GM20000 (cell line): ENCODE measurements at places on chromosomes 11 and 22.

DNA sequence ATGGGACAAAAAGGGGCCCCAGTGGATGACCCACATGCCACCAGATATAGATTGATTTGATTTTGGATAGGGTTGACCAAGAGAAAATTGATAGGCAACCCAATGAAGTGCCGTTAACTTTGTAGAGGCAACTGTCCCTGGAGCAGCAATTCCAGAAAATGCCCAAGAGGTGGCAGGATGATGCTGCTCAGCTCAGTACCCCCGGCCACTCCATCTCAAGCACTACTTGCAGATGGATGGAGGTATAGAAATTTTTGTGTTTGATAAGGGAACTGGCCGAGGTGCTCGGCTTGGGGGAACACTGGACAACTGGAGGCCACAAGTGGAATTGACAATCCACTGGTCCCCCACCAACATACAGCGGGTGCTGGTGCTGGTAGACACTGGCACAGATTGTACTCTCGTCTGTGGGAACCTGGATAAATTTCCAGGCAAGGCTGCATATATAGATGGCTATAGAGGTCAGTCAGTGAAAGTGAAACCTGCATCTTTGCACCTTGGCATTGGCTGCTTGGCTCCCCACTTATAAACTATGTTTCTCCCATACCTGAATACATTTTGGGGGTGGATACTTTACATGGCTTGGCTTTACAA is 86.3 kb downstream of the CCDC83 start:
- peak; percentile 65 for DNase-seq

DNA sequence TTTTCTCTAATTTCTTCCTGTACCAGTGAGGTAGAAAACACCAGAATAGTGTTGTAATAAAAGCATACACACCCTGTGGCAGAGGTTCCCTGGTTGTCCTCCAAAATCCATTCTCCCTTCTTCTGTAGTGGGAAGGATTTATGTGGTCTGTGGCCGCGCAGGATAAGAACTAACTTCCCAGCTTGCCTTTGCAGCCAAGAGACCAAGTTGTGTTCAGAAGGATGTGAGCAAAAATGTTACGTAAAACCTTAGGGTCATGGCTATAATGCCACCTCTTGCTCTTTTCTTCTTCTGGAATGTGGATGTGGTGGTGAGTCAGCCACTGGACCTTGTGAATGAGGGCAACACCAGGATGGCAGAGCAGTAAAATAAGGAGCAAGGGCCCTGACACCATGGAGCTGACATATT is 28.4 kb downstream of the CCDC90B start:
- DNase-seq: no peak

- no peak for DNase-seq
These were observed 103.4 kb upstream of the OLFML1 start for GRCh38 chr11:7381937-7382336.

- peak; percentile 40 for DNase-seq
These were observed 88.9 kb downstream of the MAML2 start for GRCh38 chr11:96254087-96254486.

- no peak for DNase-seq
These were observed 67.7 kb downstream of the PANX1 start for GRCh38 chr11:94196363-94196762.

DNA sequence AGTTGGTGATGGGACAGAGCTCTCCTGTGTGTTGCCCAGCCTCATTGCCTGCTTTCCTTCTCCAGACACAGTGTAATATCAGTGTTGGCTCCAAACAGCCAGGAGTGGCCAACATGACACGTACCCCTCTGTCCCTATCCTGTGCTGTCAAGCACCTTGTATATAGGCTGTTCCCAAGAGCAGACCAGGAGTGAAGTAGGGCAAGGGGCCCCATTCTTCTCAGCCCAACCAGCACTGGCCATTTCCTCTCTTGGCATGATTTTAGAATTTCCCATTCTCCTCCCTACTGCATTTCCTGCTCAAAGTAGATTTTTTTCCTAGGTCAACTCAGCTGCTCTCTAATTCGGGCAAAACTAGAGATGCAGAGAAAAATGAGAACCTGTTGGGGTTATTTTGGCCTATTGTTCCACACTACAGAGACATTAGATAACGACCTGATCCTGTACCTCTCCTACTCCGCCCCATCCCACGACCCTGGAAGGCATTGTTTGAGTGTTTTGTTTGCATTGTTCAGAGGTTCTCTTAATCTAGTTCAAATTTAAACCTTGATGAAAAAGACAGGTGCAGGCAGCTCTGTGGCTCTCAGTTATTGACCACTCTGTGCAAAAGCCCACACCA is 95.6 kb downstream of the RASSF10 start:
- DNase-seq: no peak

DNA sequence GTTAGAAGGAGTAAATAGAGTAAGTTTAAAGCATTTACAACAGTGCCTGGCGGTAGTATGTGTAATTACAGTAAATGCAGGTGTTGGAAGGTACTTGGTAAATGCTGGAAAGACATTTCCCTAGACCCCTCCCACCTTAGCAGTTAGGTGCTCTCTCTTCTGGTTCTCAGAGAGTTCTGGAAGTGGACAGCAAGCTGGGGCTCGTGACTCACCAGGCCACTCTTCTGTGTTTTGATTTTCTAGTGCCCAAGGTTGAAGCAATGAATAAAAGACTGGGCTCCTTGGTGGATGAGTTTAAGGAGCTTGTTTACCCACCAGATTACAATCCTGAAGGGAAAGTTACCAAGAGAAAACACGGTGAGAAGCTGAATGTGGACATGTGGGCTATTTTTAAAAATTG is 27.6 kb downstream of the SNU13 start:
- DNase-seq: no peak

- no peak for DNase-seq
These were observed 30.5 kb downstream of the TMPRSS5 start for GRCh38 chr11:113675565-113675964.

DNA sequence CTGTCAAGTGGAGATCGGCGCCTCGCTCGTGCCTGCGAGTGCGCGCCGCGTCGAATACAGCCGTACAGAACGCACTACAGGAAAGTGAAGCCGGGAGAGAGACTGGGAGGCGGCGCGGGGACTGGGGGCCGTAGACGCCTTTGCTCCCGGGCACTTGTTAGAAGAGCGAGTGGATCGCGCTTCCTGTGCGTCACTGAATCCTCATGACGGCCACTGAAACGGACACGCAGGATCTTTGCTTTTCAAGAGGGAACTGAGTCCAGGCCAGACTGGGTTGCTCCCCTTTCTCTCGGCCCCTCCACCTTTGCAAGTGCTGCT is 314 bp downstream of the RIC8A start:
- peak; percentile 54 for DNase-seq

DNA sequence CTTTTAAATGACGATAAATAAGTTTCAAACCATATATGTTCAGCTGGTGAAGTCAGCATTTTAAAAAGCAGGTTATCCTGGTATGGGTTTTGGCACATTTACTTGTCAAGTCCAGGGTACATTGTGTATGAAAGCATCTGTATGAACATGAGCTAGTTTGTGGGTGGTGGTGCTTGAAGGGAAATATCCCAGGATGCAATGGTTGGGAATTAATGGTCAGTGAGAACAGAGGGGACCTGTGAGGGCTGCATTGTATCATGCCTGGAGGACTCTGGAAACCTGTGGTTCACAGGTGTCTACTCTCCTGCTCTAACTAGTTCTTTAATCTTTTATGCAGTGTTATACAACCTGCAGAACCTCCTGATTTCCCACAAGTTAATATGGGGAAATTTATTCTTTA is 5.8 kb downstream of the DEPDC7 start:
- no peak for DNase-seq

GRCh38 chr11:118051136-118051610 is 25.7 kb upstream of the TMPRSS4 start:
- no peak for DNase-seq

- DNase-seq: no peak
These were observed 40.4 kb upstream of the RAPSN start for GRCh38 chr11:47489395-47489755.

DNA sequence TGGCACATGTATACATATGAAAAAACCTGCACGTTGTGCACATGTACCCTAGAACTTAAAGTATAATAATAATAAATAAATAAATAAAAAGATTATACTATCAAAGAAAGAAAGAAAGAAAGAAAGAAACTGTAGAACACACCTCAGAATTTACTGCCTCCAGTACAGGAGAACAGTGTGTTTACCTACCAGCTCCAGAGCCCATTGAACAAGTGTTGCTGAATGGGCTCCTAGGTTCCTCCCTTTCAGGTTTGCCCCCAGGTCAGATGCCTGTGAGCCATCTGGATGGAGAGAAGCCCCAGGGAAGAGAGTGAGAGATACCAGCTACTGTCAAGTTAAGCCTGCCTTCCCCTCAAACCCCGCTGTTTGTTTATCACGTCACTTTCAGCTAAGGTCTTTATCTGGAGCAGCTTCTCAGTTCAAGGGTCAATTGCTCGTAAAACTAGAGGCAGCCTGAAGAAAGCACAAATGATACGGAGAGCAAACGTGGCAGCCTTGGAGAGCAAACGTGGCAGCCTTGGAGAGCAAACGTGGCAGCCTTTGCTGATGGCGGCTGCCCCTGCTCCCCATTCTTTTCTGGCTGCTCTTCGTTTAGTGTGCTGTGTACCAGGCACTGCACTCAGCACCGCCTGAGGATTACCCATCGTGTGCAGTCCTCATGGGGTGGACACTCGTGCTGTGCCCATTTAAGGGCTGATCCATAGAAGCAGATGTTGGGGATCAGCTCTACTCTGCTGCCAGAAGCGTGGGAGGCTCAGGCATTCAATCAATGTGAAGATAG is 111.7 kb downstream of the ADAMTS15 start:
- DNase-seq: no peak

DNA sequence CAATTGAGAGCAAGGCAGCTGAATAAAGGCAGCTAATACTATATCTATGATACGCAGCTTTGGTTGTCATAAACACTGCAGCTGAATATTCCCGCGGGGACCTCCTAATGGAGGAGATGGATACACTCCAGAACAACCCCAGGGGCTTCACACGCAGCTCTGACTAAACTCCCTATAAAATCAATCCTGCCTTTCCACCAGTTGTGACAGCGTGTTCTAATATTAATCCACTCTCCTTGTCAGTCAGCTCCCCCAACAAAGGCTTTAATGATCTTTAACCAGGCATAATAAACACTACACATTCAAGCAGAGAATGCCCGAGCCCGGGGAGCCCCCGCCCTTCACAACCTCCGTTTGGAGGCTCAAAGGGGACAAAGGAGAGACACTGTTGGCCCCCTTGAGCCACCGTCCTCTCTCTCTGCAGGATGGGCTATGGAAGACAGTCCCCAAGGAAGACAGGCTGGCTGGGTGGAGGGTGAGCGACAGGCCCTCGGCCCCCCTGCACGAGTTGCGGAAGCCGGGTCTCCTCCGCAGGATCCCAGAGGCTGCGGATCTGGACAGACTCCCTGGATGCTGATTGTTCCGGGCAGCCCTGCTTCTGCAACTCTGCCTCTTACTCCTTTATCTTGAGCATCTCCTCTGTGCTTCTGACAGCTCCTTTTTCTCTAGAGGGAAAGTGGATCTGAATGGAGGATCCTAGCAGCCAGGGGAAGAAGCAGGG is 565.2 kb downstream of the BUD13 start:
- no peak for DNase-seq

- peak; percentile 64 for DNase-seq
These were observed 3.6 kb upstream of the TBC1D22A start for GRCh38 chr22:46758867-46759290.

GRCh38 chr11:18698341-18699268 is at the start of gene TMEM86A:
Gene TMEM86A, plus strand, starts transcription at chr11:18698779. Its CDS starts 108 bp downstream, at chr11:18698887.
- peak; percentile 96 for DNase-seq

GRCh38 chr11:36123336-36124101 is 165.7 kb downstream of the COMMD9 start:
- DNase-seq: no peak

- DNase-seq: no peak
These were observed 232.7 kb downstream of the TENM4 start for GRCh38 chr11:79208126-79208525.

- DNase-seq: no peak
These were observed 79.9 kb downstream of the MS4A13 start for GRCh38 chr11:60594998-60595642.

- no peak for DNase-seq
These were observed 108.8 kb downstream of the TTC28 start for GRCh38 chr22:28570696-28571373.

DNA sequence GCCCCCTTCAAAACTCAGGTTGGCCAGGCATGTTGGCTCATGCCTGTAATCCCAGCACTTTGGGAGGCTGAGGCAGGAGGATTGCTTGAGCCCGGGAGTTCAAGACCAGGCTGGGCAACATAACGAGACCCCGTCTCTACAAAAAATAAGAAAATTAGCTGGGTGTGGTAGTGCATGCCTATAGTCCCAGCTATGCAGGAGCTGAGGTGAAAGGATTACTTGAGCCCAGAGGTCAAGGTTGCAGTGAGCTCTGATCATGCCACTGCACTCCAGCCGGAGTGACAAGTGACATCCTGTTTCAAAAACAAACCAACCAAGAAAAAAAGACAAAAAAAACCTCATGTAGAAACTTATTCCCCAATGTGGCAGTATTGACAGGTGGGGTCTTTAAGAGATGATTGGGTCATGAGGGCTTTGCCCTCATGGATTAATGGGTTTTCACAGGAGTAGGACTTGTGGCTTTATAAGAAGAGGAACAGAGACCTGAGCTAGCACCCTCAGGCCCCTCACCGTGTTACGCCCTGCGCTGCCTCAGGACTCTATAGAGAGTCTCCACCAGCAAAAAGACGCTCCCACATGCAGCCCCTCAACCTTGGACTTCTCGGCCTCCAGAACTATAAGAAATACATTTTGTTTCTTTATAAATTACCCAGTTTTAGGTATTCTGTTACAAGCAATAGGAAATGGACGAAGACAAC is 22.3 kb downstream of the LAYN start:
- DNase-seq: no peak

DNA sequence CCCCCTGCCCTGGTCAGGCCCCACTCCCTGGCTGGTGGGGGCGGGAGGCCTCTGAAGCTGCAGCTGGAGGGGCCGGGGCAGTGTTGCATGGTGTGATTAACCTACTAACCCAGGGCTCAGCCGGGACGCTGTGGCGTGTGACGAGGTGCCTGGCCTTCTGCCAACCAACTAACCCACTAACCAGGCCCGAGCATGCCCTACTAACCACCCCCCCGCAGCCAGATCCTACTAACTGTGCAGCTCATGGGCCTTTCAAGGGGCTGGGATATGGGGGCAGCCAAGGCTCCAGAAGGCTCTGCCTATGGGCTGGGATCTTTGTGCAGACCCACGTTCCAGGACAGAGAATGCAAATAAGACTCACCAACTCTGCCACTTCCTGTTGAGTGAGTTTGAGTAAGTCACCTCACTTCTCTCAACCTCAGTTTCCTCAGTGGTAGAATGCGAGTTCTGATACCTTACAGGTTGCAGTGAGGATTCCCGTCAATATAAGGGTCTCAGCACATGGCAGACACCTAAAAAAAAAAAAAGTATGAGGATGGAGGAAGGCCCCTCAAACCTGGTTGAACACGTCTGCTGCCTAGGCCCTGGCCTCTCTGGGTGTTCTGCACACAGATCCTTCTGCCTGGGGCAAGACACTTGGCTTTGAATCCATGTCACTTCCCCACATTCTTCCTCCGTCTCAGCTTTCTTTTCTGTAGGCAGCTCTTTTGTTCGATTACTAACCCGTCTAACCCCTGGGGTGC is 14.1 kb downstream of the MIAT start:
- peak; percentile 37 for DNase-seq

GRCh38 chr11:20861322-20861721 is 191.9 kb downstream of the NELL1 start:
- DNase-seq: no peak
